Right lobe of liver (tissue), 6 donors: ENCODE measurements at places on chromosomes 7 and 10. TPM values are rescaled to one million over a fixed set of nuclear protein-coding genes. Genes with fewer than 3 reads are reported as not detected.

The PRSS37 gene
- total RNA-seq: not detected

The CPA2 gene
- total RNA-seq: not detected

The GATA3 gene
- total RNA-seq: 0.53 TPM

The NRG3 gene
- 0.37 TPM for total RNA-seq

The AFAP1L2 gene
- 2.2 TPM for total RNA-seq

The TM9SF3 gene
- 77.8 TPM for total RNA-seq
